ENCODE measurements at places on chromosomes 11 and 22.

- peak; percentile 99 for DNase-seq
Observed at GRCh38 chr11:73597956-73598718, at the start of gene FAM168A. TSS of gene FAM168A (minus strand) at chr11:73598112. CDS start at chr11:73468474, 129,638 bp downstream.

DNA sequence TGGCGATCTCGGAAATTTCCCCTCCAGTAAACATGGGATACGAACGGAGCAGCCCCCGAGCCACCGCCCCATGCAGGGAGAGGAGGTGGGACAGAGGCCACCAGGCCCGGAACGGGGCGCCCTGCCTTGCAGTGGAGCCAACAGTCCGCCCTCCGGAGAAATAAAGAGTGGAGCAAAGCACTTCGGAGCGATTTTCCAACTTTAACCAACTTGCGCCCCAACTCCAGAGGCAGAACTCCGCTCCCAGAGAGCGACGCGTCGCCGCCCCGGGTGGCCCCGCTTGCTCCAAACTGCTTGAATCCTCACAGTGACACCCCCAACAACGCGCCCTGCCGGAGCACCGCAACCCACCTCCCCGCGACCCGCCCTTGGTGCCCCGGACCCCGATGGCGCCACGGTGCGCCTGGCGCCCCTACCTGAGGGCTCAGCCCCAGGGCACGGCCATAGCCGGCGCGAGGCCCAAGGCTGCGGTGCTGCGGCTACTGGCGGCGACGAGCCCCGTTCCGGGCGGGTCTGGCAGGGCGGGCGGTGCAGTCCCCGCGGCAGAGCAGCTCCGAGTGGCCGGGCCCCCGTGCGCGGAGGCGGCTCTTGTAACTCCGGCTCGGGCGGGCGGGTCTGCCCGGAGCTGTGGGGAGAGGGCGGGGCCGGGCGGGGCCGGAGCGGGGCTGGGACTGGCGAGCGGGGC is at the start of gene AHNAK:
Gene AHNAK, minus strand, starts transcription at position 563 of the 685 bp plus-strand sequence. CDS start 10,708 bp downstream, outside the sequence.
- peak; percentile 61 for DNase-seq

GRCh38 chr11:116287866-116288265 is 484.9 kb downstream of the BUD13 start:
- no peak for DNase-seq

DNA sequence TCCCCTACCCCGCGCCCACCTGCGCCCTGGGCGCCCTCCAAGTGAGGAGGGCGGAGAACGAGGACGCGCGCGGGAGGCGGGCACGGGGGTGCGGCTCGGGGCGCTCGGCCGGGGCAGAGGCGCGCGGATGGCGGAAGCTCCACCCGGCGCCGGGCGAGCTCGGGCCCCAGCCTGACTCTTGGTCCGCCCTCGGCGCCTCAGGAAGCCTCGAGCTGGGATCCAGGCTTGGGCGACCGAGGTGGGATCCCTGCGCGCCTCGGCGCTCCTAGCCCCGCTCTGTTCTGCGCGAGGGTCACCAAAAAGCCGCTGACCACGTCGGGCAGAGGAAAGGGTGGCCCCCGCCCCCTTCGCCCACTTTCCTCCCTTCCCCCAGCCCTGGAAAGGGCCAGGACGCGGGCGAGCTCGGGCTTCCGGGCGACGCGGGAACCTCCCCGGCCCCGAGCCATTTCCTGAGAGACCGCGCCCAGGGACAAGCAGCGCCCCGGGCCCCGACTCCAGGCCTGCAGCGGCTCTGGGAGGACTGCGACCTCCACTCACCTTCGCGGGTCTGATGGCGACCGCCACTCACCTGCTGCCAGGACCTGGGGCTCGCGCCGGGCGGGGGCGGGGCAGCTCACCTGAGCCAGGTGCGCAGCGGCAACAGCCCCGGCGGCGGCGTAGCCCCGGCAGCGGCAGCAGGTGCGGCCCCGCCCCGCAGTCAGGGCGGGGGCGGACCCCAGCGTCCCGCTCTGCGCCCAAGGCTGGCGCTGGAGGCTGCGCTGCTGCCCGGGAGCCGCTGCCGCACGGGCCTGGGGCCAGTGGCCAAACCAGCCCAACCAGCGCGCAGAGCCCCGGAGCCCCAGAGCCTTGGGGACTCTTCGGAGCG is 2.2 kb upstream of the SIGIRR start:
- no peak for DNase-seq

- no peak for DNase-seq
Observed at GRCh38 chr11:1749395-1750351, 722 bp downstream of the IFITM10 start.

DNA sequence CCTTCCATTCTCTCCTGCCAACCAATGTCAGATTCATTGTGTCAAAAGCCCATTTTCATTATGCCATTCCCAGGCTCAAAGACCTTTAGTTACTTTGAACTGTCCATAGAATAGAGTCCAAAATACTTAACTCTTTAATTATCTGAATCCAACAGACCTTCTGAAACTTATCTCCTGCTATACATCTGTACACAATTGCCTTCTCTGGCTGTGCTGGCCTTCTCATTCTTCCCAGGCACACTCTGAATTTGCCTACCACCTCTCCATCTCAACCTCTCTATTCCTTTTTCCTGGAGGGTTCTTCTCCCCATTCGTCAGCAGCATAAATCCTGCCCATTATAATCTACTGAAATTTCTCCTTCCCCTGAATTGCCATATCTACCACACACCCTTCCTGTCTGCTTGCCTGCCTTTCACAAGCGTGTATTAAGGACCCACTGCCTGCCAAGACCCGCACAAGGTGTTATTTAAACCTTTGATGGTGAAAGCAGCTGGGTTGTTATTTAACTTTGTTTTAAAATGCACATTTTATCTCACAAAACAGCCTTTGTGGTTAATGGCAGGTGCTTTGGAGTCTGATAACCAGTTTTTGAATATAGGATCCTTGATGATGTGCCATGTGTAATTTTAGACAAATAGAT is 125.9 kb downstream of the CCDC81 start:
- no peak for DNase-seq

- DNase-seq: no peak
Observed at GRCh38 chr11:119520400-119520799, 97.4 kb upstream of the THY1 start.

DNA sequence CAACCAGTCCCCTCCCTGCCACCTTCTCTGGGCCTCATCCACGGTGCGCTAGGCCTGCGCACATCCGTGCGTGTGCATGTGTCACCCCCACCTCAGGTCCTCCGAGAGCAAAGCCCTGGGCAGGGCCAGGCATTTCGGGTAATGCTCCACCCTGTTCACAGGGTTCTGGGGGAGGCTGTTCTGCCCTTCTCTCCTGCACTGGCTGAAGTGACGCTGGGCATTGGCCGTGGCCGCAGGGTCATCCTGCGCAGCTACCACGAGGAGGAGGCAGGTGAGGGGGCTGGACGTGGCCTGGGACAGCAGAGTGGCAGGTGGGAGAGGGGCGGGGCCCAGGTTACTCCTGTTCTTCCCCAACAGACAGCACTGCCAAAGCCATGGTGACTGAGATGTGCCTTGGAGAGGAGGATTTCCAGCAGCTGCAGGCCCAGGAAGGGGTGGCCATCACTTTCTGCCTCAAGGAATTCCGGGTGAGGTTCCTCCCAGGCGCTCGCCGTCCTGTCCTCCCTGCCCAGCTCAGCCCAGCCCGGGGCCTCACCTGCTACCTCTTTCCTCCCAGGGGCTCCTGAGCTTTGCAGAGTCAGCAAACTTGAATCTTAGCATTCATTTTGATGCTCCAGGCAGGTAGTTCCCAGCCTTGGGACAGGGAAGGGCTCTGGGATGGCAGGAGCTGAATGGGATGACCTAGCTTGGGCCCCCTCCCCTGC is 3.9 kb downstream of the RAD9A start:
- no peak for DNase-seq

DNA sequence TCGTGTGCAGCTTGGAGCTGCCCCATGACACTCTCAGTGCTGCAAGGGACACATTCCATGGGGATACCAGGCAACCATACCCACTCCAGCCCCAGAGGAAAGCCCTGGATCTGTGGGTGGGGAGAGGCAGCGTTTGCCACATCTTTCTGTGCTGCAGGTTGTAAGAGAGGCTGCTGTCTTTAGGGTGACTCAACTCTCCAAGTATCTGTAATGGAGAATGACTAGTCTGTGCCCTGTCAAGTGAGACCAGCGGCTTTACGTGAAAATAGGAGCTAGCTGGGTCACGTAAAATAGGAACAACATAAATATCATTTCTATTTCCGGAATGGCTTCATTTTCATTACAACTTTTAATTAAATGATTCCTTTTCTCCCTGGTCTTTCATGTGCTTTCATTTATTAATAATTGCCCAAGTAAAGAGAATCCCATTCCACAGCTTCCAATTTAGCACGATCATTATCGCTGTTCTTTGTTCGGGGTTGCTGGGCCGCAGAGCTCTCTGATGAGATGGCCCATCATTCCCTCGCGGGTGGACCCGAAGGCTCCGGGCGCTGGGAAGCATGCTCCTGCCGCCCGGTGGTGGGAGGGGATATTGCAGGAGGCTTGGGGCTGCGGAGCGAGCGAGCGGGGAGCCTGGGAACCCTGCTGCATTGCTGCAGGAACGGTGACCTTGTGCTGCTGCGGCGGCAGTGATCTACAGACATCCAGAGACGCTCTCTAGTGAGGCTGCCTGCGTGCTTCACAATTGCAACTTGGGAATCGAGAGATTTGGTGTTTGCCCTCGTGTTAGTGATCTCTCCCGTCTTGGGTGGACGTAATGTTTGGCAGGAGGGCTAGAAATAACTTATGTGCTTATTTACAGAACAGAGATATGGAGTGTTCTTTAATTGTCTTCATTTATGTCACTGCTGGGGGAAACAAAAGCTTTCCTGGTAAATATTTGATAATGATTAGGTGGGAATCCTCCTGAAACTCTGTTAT is 10.6 kb downstream of the SLC6A5 start:
- DNase-seq: no peak

DNA sequence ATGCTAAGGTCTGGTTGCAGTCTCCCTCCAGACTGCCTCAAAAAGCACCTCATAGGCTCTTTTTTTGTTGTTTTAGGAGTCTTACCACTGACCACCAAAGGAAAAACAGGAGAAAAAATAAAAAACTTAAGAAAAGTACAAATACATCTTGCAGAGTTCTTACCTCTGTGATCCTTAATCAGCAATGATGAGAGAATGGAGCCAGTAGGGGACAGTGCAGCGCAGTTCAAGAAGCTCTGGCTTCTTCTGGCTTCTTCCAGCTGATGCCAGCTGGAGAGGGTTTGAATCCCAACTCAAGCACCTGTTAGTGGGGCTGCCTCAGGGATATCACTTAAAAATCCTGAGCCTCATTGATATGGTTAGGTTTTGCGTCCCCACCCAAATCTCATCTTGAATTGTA is 223.3 kb upstream of the ISX start:
- no peak for DNase-seq

- no peak for DNase-seq
Observed at GRCh38 chr22:33073989-33074418, 15.8 kb upstream of the SYN3 start.

DNA sequence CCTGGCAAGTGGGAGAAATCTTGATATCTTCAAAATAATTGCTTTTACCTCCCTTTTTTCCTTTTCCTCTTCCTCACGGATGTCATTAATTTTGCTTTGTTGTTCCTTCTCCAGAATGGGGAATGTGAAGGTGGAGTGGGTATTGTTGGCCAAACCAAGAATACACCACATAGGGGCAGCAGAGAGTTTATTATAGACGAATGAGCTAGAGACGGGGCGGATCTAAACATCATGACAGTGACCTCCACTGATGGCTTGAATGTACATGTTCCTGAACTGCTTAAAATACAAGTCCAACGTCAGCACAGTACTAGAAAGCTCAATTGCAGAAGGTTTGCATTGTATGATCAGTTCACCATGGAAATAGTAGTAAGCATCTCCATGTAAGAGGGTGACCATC is 122.3 kb upstream of the SNX19 start:
- no peak for DNase-seq

Data from T-helper 2 cell (primary cell).